Fibroblast of skin of left quadriceps (primary cell): ENCODE measurements at places on chromosomes 6 and 20.

GRCh38 chr6:103516336-103516735, 1343.4 kb downstream of the HACE1 start:
- no peak for DNase-seq

- no peak for DNase-seq
Measured at GRCh38 chr6:158069800-158070195, 88.1 kb downstream of the SYNJ2 start.

- peak; percentile 12 for DNase-seq
Measured at GRCh38 chr6:6842291-6842690, 253.8 kb downstream of the LY86 start.

DNA sequence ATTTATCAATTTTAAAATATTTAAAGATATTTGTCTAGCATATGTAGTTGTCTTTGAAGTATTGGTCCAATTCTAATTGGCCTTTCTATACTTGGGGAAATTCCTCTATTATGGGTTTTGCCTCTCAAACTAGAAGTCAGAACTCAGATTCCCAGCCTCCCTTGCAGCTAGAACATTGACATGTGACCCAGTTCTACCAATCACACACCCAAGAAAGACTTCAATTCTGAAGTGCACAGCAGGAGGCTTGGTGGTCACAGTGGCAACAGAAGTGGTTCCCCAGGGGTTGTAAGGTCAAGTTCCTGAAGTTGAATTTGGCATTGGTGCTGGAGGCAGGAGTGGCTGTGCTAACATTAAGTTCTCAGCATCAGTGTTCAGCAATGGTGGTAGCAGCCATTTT, 14.8 kb upstream of the FKBP5 start:
- no peak for DNase-seq

GRCh38 chr6:52596371-52597028, 19.6 kb upstream of the TRAM2 start:
- DNase-seq: no peak

DNA sequence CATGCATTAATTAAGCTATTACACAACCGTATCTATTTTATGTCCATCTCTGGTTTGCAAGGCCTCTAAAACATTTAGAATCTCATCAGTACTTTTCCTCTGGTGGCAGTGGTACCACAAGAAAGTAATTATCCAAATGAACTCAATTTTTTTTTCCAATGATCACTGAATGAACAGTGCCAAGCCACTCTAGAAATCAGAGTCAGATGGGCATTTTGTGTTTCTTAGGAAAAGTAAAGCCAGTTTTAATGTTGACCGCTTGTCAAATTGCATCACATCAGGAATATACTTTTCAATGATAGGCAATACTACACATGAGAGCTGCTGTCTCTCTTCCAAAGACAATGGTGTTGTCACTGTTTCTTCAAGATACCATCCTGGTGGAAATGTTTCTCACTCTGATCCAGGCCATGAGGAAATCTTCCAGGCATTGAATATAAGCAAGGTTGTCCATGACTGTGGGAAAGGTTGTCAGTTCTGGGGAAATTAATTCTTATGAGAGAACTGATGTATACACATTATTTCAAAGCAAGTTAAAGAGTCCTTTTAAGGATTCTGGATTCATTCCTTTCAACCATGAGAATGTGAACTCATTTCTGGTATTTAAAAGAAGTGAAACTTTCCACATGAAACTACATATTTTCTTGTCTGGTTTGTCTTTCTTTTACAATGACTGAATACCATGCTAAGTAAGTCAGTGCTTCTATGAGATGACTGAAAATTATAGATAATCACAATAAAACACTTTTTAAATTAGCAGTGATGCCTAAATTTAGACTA, 108.8 kb upstream of the TCF21 start:
- no peak for DNase-seq

DNA sequence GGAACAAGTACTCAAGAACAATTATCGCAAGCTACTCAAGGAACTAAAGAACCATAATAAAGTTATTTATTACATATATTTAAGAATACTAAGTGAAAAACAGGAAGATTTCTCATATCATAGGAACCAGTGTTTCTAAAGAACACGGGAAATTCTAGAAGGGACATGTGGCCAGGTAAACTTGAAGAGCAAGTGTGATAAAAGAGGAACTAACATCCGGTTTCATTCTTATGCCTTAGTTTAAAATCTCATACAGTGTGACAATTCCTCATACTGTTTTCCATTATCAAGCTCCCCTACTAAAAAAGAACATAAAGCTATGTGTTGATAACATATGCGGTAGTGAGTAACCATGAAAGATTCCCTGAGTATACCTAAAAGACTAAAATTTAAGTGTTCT, 163.5 kb upstream of the SHLD1 start:
- DNase-seq: no peak

DNA sequence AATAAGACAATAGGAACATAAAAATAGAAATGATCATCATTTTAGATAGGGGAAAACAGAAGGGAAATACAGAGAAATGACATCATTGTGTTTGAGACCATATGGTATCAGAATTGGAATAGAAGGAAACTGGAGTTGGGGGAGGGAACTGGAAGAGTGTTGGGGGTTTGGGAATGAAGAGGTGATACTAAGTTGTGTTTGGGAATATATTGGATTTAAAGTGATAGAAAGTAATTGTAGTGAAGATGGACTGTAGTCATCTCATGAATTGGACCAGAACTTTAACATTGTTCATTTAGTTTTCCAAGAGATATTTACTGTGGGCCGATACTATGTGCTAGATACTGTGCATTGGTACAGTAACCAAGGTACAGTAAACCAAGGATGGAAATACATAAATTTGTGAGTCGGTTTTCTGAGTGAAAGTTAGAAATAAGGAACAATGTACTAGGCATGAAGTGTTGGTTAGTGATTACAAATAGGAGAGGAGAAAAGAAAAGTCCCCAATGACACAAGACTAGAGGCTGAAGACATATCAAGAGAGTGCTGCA, 32.3 kb downstream of the KCNQ5 start:
- DNase-seq: no peak

DNA sequence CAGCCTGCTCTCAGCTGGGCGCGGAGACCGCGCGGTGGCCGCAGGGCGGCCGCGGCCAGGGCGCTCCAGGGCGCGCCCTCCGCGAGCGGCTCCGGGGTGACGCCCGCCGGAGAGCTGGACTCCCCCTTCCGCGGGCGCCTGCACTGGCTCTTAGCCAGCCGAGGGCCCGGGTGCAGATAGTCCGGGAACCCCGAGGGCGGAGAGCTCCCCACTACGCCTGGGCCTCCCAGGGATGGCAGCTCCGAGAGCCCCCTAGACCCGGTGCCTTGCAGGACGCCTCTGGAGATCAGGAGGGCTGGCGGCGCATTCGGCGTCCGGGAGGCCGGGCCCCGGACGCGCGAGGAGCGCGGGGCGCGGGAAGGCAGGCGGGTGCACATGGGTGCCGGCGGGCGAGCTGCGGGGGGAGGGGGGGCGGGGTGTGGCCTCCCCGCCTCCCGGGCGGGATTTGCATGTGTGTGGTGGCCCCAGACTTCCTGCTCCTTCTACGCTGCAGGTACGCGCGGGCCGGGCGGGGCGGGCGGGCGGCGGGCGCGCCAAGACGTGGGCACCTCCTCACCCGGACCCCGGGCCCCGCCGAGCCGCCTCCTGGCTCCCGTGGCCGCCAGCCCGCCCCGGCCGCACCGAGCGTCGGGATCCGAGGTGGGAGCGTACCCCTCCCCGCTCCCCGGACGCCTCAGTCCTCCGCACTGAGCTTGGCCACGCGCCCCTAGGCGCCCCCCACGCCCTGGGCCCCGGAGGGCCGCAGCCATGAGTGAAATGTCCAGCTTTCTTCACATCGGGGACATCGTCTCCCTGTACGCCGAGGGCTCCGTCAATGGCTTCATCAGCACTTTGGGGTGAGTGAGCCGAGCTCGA, at the start of gene ITPR3:
TSS of gene ITPR3 (plus strand) at position 467 of the 855 bp plus-strand sequence. CDS start at position 748, 281 bp downstream.
- no peak for DNase-seq

GRCh38 chr6:52389626-52390360, 27.8 kb downstream of the PAQR8 start:
- DNase-seq: no peak

DNA sequence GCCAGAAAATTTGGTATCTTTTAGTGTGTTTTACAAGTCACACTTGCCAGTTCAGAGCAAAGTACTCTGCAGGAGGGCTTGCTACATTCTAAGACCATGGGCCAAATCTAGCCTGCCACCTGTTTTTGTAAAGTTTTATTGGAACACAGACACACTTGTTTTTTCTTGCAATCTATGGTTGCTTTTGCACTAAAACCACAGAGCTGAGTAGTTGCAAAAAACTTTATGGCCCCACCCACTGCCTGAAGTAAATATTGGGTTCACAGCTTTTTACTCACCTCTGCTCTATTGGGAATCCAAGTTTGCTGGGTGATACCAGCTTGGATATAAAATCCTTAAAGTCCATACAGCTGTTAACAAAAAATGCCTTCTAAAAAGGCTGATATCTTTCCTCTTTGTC, 109.0 kb downstream of the ZFP64 start:
- no peak for DNase-seq

GRCh38 chr6:80182308-80182707, 75.8 kb downstream of the BCKDHB start:
- peak; percentile 63 for DNase-seq

DNA sequence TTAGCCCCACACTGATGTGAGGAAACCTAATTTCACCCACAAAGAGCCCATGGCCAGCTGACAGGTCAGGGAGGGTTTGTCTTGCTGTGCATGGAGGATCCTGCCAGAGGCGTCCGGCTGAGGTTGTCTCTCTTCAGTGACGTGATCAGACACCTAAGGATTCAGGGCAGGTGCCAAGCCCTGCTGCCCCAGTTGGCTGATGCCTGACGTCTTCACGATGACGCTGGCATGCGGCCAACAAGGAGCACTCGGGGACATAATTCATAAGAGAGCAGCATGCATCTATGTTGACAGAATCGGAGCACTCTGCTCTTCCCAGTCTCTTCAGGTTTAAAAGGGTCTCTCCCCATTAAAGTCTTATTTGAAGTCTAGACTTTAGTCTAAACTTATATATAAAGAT, 47.8 kb downstream of the PSMB1 start:
- no peak for DNase-seq

GRCh38 chr6:27161115-27161514, 86.4 kb upstream of the PRSS16 start:
- DNase-seq: no peak

GRCh38 chr6:24287239-24287638, 70.6 kb downstream of the DCDC2 start:
- no peak for DNase-seq

DNA sequence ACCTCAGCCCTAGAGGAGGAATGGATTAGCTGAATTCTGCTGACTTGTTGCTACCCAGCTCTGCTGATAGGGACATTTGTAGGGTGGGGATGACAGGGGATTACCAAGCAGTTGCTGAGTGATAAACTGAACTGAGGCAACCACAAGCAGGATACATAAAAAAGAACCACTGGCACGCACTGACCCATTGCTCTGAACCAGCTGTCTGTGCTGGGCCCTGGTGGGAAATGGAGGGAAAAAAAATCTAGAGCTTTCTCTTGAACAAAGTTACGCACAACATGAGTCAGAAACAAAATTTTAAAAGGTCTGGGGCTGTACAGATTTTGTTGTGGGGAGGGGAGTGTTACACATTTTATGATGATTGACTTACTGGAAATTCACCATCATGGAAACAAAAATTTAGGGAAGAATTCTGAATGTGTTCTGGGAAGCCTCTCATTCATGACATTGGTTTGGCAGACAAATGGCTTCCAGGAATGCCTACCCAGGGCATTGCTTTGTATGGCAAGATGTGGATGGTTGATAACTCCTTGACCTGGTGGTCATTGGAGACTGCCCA, 37.7 kb downstream of the FOXO3 start:
- DNase-seq: peak; percentile 66

- no peak for DNase-seq
Measured at GRCh38 chr6:157548635-157549467, 167.9 kb downstream of the ZDHHC14 start.

DNA sequence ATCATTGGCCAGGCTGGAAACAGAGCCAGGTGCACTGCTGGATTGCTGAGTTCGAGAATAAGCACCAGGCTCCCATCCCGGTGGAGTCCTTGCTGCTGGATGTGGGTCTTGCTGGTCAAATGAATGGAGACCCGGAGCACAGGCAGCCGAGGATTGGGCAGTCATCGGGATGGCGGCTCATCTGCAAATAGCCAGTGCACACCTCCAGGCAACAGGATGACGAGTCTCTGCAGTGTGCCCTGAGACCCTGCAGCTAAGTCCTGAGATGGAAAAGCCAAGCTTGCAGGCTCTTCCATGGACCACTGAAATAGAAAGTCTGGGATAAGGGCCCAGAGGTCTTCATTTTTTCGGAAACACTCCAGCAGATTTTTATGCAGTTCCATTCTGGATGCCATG, 143.5 kb downstream of the WDR27 start:
- no peak for DNase-seq

DNA sequence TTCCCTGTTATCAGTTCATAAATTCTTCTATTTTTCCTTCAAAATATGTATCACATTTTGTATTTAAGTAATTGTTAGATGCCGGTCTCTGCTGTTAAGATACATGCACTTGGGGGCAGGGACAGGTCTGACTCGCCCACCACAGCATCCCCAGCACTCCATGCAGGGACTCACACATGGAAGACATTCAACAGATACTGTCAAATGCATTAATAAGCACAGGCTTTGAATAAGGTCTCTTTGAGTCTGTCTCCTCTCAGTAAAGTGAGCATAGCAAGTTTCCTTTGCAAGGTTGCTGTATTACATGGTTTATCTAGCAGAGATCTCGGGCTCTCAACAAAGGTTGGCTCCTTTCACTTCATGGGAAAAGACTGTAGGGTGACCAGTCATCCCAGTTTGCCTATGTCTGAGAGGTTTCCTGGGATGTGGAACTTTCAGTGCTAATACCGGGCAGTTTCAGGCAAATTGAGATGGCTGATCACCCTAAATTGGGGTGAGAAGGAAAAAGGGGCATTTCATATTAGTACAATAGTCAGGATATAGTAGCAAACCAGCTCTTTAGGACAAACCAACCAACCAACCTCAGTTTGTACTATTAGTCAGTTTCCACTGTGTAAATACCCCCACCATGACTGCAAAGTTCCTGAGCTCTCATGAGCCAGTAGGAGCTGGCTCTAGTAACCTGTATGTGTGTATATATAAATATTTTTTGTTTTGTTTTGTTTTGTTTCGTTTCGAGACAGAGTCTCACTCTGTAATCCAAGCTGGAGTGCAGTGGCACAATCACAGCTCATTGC, 15.0 kb downstream of the JPH2 start:
- no peak for DNase-seq

DNA sequence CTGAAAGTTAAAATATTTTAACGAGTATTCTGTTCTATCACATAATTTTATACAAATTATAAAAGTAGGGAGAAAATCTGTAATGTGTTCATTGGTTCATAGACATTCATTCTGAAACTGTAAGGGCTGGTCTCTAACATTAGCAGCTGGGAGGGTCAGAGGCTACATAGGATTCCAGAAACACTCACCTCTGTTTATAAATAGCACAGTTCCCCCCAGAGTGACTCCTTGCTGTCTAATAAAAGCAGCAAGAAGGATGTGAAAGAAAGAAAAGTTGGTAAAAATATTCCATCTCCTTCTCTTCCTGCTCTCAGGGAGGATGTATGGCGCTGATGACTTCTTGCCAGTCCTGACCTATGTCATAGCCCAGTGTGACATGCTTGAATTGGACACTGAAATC, 25.3 kb upstream of the NAA20 start:
- no peak for DNase-seq

- DNase-seq: peak; percentile 100
Measured at GRCh38 chr6:16338577-16339264, 100.3 kb downstream of the GMPR start.
